ENCODE measurements at places on chromosomes 7 and 10.

DNA sequence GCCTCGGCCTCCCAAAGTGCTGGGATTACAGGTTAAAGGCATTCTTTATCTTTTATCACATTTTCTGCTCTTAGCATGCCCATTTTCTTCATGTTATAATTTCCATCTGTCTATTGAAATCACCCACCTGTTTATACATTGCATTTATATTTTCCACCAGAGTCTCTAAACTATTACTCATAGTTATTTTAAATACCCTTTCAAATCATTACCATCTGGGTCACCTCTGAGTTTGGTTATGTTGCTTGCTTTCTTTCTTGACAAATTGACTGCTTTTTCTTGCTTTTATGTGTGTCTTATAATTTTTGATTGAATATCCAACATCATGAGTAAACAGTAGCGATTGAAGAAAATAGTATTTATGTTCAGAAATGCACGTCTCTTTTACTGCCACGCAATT, 71.4 kb downstream of the TMEM270 start:
- no peak for DNase-seq

GRCh38 chr7:143454091-143454680, 10.9 kb downstream of the TAS2R60 start:
- DNase-seq: no peak

- no peak for DNase-seq
Observed at GRCh38 chr10:110113670-110114337, 93.6 kb upstream of the MXI1 start.

DNA sequence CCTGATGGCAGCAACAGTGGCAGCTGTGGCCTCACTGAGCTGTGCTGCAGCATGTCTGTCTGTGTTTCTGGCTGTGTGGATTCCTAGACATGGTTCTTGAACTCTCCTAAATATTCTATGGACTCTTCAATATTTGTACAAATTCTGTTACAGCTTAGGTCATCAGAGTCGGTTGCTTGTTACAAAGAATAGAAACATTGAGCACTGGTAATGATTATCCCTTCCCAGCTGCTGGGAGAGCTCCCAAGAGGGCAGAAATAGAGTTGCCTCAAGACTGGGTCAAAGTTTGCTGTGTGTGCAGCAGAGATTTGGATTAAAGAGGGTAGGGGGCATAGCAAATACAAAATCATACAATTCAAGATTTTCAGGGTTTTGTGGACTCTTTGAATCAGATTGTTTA, 337.1 kb upstream of the AKR1E2 start:
- no peak for DNase-seq

DNA sequence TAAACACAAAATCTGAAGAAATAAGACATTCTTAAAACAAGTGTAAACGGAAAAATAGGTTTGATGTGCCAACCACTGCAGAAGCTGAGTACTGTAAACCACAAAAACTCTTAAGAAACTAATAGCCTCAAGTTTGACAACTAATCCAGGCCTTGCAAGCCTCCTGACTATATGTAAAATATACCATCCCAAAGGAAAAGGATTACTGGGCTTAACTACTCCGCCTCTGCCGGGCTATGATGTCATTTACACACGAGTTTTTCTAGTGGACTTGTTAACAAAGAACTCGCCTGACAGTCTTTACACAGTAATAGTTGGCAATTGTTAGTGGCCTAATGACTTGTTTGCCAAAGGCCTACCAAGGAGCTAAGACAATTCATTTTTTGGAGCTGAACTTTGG, 2.1 kb downstream of the KIF5B start:
- no peak for DNase-seq

GRCh38 chr10:102449321-102450123, 1.8 kb downstream of the C10orf95 start:
- DNase-seq: peak; percentile 28

DNA sequence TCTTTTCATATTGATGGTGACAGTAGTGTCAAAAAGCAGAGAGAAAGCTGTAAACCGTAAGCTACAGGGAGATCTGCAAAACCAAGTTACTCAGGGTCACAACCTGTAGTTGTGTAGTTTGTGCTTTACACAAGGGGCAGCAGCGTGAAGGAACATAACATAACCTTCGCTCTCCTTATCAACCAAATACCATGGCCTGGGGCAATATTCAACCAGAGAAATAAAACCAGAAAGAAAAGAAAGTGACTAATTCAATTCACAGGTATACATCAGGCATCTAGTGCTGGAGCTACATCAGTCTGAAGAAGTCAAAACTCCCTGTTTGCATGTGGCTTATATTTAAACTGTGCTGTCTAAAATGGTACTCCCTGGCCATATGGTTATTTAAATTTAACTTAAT, 224.3 kb downstream of the TWIST1 start:
- no peak for DNase-seq

DNA sequence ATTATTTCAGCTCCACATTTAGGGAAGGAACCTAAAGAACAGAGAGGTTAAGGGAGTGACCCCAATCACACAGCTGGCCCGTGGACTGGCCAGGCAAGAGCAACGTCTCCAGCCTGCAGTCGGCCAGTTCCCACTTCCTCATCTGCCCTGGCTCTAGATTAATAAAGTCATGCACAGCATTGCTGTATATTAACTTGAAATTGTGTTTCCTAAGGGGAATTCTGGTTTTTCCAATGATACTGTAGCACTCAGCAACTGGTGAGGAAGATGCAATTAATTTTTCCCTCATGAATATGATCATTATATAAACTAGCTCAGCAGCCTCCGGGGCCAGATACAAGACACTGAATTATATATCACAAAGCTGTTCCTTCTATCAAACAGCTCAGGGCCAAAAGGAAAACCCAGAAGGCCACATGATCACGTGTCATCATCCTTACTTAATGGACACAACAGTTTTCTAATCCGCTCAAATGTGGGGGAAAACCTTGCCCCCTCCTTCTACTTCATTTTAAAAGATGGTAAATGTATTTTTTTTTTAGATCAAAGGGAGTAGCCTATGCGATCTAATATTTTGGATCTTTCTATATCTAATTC, 295.3 kb upstream of the PRKCQ start:
- no peak for DNase-seq

GRCh38 chr7:35623381-35623780, 71.6 kb downstream of the HERPUD2 start:
- DNase-seq: no peak
